Stomach (tissue), 19 donors: ENCODE measurements at places on chromosomes 6 and 20. TPM values are rescaled to one million over a fixed set of nuclear protein-coding genes. Genes with fewer than 3 reads are reported as not detected.

GRCh38 chr20:36017048-36017951, 48.9 kb downstream of the CNBD2 start:
- no peaks in the 10 kb centered on the region for H3K27me3 ChIP-seq
- H3K27ac ChIP-seq: no peak overlapping the region
- peak; percentile 50 for DNase-seq
- peaks cover 15% of the 10 kb centered on the region for H3K4me1 ChIP-seq
- H3K36me3 ChIP-seq: no peaks in the 10 kb centered on the region

DNA sequence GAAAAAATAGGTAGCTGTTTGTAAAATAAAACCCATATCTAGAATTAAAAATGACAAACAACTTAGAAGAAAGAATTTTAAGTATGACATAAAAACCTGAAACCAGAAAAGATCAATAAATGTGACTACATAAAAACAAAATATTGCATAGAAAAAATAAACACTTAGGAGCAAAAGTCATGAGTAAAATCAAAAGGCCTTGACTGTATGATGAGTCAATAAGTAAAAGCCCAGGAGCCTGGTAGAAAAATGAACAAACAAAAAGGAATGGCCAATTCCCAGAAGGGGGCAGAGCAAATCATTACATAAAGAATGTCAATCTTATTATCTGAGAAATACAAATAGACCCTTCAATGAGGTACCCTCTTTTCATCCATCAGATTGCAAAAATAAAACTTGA, 20.7 kb upstream of the ENPP1 start:
- no peaks in the 10 kb centered on the region for H3K4me1 ChIP-seq
- H3K36me3 ChIP-seq: no peaks in the 10 kb centered on the region
- no peaks in the 10 kb centered on the region for H3K27me3 ChIP-seq
- DNase-seq: no peak
- no peak overlapping the region for H3K4me3 ChIP-seq
- H3K27ac ChIP-seq: no peak overlapping the region

Gene GRM1
- polyA plus RNA-seq: not detected

Gene SNAP25
- 2.4 TPM for polyA plus RNA-seq

GRCh38 chr20:21096321-21097043, 9.7 kb downstream of the LINC00237 start:
- H3K27ac ChIP-seq: no peak overlapping the region
- no peak overlapping the region for H3K4me3 ChIP-seq
- peaks cover 21% of the 10 kb centered on the region for H3K4me1 ChIP-seq
- peaks cover 51% of the 10 kb centered on the region for H3K27me3 ChIP-seq

DNA sequence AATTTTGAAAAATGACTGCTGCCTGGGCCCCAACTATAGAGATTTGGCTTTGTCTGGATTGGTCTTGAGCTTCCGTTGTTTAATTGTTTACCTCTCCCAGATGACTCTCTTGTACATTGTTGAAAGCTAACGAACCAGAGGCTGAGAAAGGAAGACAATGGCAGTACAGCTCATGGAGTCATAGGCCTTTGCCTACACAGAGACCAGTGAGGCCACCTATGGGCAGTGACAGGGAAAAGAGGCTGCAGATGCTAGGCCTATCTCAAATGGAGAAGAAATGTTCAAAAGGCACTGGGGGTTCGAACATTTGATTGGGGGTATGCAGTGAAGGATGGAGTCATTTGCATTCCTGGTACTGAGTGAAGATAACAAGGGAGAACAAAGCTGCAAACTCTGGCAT, 29.1 kb downstream of the OPN5 start:
- H3K27ac ChIP-seq: no peak overlapping the region
- DNase-seq: no peak
- H3K4me3 ChIP-seq: no peak overlapping the region
- no peaks in the 10 kb centered on the region for H3K4me1 ChIP-seq
- H3K27me3 ChIP-seq: no peaks in the 10 kb centered on the region

DNA sequence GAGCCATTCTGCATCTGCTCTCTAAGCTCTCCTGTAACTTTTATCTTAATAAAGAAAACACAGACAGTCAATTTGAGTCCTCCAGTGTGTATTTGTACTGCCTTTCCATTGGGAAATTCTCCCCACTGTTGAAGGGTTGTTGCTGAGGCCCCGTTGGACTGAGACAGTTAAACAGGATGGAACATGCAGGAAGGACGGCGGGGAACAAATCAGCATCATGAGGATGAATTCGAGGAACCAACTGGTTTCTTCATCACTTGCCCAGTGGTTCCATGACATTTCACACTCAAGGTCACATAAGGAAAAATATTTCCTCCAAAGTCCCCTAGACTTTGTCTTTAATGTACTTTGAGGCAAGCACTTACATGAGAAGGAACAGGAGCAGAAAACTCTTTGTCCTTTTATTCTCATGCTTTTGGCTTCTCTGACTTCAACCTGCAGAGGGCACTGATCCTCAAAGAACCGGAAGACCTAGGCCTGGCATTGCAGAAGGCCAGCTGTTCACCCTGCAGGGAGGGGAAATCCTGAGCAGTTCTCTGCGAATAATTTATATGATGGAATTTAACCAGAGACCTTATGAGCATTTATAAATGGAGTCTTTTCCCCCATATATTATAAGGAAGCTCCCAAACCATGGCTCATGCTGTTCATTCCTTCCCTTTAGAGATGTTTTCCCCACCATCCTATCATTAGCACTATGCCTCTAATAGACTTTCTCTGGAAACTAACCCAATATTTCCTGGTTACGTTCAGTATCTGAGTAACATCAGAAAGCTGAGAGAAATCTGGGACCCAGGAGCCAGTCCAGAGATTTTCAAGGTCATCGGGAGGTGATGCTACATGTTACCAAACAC, 55.2 kb upstream of the ADGRF1 start:
- no peaks in the 10 kb centered on the region for H3K27me3 ChIP-seq
- no peak overlapping the region for H3K4me3 ChIP-seq
- H3K36me3 ChIP-seq: no peaks in the 10 kb centered on the region
- H3K4me1 ChIP-seq: peaks cover 21% of the 10 kb centered on the region
- H3K27ac ChIP-seq: no peak overlapping the region

- H3K36me3 ChIP-seq: peaks cover 40% of the 10 kb centered on the region
- no peak overlapping the region for H3K27ac ChIP-seq
- no peak for DNase-seq
Observed at GRCh38 chr20:49657118-49657901, 56.4 kb downstream of the B4GALT5 start.

DNA sequence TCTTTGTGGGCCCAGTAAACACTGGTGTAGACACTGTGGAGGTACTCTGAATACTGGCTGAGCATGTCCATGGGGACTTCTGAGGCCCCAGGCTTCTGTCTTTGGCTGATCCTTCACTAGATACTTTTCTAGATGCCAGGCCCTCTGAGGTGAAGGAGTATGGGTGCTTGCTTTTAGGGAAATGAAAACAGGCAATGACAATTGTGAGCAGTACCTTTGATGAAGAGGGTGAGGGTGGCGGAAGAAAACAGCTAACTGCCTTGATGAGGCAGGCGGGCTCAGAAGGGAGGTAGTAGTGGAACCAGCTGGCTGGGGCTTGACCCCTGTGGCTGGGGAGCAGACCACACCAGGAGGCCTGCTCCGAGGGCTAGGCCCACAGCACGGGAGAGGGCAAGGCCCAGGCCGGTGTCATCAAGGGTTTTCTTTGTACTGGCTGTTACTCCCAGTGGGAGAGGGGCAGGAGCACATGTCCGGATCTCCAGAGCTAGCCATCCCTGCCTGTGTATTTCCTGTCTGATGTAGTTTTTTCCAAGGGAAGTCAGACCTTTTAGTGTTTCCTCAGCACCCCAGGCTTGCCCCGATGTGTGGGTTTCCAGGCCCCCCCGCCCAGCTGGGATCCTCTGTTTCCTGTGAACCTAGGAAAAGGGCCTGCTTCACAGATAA, 3.9 kb downstream of the PLCG1 start:
- peak overlapping the region; percentile 93 for H3K27ac ChIP-seq
- peaks cover 6% of the 10 kb centered on the region for H3K36me3 ChIP-seq
- H3K27me3 ChIP-seq: no peaks in the 10 kb centered on the region
- peaks cover 85% of the 10 kb centered on the region for H3K4me1 ChIP-seq
- no peak overlapping the region for H3K4me3 ChIP-seq

- H3K4me1 ChIP-seq: peaks cover 33% of the 10 kb centered on the region
- H3K4me3 ChIP-seq: no peak overlapping the region
- no peak for DNase-seq
- no peaks in the 10 kb centered on the region for H3K27me3 ChIP-seq
- peaks cover 13% of the 10 kb centered on the region for H3K36me3 ChIP-seq
Observed at GRCh38 chr6:46655803-46656202, 3.0 kb downstream of the SLC25A27 start.
